HCT116 (cell line): ENCODE measurements at places on chromosomes 13 and 19. TPM values are rescaled to one million over a fixed set of nuclear protein-coding genes. Genes with fewer than 3 reads are reported as not detected.

DNA sequence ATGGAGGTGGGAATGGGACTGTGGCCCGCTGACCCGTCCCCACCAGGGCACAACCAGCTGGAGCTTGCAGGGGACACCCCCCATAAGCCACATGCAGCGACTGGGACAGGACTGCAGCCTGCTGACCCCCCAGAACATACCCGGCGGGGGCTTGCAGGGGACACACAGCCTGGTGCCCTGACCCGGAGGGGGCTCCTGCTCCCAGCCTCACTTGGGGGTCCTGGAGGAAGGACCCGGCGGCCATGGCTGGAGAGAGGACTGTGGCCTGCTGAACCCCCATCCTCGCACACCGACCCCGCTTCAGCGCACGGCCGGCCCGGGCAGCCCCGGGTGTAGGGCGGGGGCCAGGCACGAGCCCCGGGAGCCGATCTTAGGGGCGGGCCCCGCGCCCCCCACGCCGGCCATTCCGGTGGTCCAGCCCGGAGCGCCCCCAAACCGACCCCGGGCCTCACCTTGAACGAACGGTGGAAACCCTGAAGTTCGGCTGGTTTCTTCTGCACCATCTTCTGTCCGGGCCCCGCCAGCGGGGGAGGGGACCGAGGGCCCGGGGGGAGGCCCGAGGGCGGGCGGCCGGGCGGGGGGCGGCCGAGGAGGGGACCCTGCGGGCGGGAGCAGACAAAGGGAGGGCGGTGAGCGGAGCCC is 574 bp downstream of the MKNK2 start:
- peak overlapping the region; percentile 92 for H3K4me3 ChIP-seq
- peaks cover 67% of the 10 kb centered on the region for H3K4me1 ChIP-seq
- H3K27ac ChIP-seq: peak overlapping the region; percentile 85
- H3K27me3 ChIP-seq: no peaks in the 10 kb centered on the region

- H3K4me3 ChIP-seq: no peak overlapping the region
- peaks cover 18% of the 10 kb centered on the region; the same call in 1 of the 2 replicates for H3K36me3 ChIP-seq
- no peaks in the 10 kb centered on the region for H3K4me1 ChIP-seq
- no peak for DNase-seq
Measured at GRCh38 chr13:112842343-112842856, 126.6 kb upstream of the MCF2L start.

DNA sequence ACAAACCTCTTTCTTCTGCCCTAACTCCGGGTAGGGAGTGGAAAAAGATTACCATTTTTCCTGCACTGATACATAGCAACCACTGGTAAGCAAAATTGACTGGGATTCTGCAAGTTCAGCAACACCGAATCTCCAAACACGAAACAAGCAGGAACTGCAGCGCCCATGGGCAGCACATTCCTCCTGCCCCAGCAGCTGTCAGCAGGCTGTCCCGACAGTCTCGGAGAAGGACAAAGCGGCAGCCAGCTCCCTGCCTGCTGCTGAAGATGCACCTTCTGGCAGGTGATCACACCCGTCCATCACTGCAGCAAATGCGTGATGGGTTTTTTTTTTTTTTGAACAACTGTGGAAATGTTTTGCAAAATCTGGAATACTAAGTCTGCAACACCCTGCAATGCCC is 6.7 kb downstream of the TMTC4 start:
- H3K4me3 ChIP-seq: no peak overlapping the region
- H3K4me1 ChIP-seq: peaks cover under 1% of the 10 kb centered on the region; the same call in 1 of the 2 replicates
- H3K27me3 ChIP-seq: no peaks in the 10 kb centered on the region
- H3K27ac ChIP-seq: no peak overlapping the region

Gene LILRB2
- total RNA-seq: not detected

Gene ZNF320
- total RNA-seq: 9.2 TPM

DNA sequence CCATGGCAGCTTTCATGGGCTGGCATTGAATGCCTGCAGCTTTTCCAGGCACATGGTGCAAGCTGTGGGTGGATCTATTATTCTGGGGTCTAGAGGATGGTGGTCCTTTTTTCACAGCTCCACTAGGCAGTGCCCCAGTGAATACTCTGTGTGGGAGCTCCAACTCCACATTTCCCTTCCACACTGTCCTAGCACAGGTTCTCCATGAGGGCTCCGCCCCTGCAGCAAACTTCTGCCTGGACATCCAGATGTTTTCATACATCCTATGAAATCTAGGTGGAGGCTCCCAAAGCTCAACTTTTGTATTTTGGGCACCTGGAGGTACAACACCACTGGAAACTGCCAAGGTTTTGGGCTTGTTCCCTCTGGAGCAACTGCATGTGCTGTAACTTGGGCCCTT is 450.6 kb downstream of the LMO7 start:
- H3K27ac ChIP-seq: no peak overlapping the region
- no peak overlapping the region for H3K4me3 ChIP-seq
- no peak for DNase-seq
- H3K4me1 ChIP-seq: no peaks in the 10 kb centered on the region
- H3K27me3 ChIP-seq: no peaks in the 10 kb centered on the region

Gene RNF113B
- not detected for total RNA-seq

DNA sequence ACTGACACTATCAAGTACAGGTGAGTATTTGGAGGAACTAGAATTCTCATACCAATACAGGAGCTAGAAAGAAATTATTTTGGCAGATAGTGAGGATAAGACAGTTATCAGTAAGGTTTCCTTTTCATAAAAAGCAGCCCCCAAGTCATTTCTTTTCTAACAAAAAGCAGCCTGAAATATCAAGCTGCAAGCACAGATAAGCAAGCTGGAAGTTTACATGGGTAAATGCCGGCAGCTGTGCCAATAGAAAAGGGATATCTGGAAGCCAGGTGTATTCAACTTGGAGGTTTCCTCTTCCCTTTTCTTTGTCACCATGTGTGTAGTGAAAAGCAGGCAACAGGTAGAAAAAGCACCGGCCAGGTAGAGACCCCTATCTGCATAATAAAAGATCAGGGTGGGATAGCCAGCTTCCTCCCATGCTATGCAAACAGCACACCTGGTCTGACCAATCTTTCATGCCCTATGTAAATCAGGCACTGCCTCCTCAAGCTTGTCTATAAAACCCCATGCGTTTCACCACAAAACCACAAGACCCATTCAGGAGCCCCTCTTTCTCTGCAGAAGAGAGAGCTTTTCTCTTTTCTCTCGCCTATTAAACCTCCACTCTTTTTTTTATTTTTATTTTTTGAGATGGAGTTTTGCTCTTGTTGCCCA is 22.9 kb downstream of the CYP4F2 start:
- no peak for DNase-seq
- no peaks in the 10 kb centered on the region for H3K36me3 ChIP-seq
- H3K4me3 ChIP-seq: no peak overlapping the region
- H3K27me3 ChIP-seq: no peaks in the 10 kb centered on the region
- peaks cover 17% of the 10 kb centered on the region for H3K4me1 ChIP-seq

GRCh38 chr13:75812751-75813181 is 176.6 kb downstream of the LMO7 start:
- H3K27me3 ChIP-seq: no peaks in the 10 kb centered on the region
- DNase-seq: no peak
- H3K27ac ChIP-seq: no peak overlapping the region

GRCh38 chr13:93446238-93446637 is 219.6 kb downstream of the GPC6 start:
- H3K27me3 ChIP-seq: no peaks in the 10 kb centered on the region
- no peak overlapping the region for H3K27ac ChIP-seq
- H3K4me3 ChIP-seq: no peak overlapping the region
- no peaks in the 10 kb centered on the region for H3K36me3 ChIP-seq

Gene SCN1B
- total RNA-seq: 6.6 TPM

Gene GZMM
- 0.59 TPM for total RNA-seq

Gene CGB2
- 5.0 TPM for total RNA-seq

GRCh38 chr19:1074544-1075283 is 7.7 kb downstream of the ARHGAP45 start:
- no peaks in the 10 kb centered on the region for H3K27me3 ChIP-seq
- no peak for DNase-seq
- H3K36me3 ChIP-seq: no peaks in the 10 kb centered on the region
- H3K4me3 ChIP-seq: peak overlapping the region; percentile 32
- peak overlapping the region; percentile 50 for H3K27ac ChIP-seq

- no peak overlapping the region for H3K4me3 ChIP-seq
- DNase-seq: no peak
- peaks cover 10% of the 10 kb centered on the region; the same call in 1 of the 2 replicates for H3K36me3 ChIP-seq
- H3K4me1 ChIP-seq: peaks cover 16% of the 10 kb centered on the region
- H3K27ac ChIP-seq: no peak overlapping the region
Measured at GRCh38 chr19:51693819-51694218, 689 bp downstream of the SPACA6 start.

DNA sequence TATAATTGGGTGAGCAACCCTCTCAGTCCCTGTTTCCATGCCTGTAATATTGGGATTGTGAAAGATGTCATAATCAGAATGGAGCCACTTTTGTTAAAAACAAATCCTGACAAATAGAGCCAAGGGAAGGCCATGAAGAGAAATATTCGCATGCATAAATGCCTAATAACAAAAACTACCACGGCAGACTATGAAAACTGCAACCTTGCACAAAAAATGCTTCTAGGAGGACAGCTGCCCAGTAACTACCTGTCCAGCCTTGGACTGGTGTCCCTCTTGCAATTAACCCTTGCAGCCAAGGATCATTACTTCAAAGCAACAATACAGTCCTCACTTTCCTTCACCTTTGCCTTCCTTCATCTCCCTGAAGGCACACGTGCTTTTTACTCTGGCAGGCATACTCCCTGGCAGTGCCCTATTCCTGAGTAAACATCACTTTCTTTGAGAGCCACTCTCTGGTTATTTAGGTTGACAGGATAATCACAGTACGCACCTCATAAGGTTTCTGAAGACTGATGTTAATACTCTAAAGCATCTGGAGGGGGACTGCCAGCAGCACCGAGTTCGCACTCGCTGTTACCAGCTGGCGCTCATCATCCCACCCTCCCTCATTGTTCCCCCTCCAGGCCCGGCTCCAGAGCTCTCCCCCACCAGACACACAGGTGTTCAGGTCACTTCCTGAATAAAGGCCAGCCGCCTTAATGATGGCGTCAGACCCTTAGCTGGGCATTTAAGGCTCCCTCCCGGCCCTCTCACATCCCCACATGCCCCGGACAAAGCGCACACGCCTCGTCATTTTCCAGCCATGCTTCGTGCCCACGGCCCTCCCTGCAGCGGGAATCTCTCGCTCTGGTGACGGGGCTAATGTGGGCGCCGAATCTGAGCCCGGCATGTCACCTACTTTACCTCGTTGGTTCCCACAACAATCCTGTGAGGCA is 57.3 kb downstream of the CDADC1 start:
- DNase-seq: no peak
- no peak overlapping the region for H3K4me3 ChIP-seq
- H3K27ac ChIP-seq: no peak overlapping the region
- H3K4me1 ChIP-seq: peaks cover 20% of the 10 kb centered on the region
- no peaks in the 10 kb centered on the region for H3K27me3 ChIP-seq

Gene RGL3
- total RNA-seq: 99.2 TPM

DNA sequence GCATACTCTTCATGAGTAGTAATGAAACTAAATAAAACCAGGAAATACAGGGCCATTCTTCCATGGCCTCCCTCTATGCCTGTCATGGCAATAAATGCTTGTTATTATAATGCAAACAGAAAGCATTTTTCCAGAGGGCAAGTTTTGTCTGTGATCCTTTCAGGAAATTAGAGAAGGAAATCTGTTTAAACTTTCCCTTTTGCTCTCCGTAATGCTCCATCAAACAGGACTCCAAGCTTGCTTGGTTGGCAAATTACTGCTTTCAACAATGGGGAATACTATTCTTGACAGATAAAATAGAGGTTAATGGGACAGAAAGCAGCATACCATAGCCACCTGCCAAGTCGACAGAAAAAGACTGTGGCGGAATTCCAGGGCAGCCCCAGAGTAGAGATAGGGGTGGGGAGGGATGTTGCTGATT is 252.5 kb downstream of the LHFPL6 start:
- no peak for DNase-seq
- H3K27ac ChIP-seq: no peak overlapping the region
- H3K36me3 ChIP-seq: no peaks in the 10 kb centered on the region
- no peak overlapping the region for H3K4me3 ChIP-seq

Gene NOSIP
- total RNA-seq: 133 TPM

GRCh38 chr19:1274852-1275259 is 474 bp upstream of the FAM174C start:
- no peak for DNase-seq
- H3K27ac ChIP-seq: peak overlapping the region; percentile 100
- H3K27me3 ChIP-seq: no peaks in the 10 kb centered on the region
- H3K36me3 ChIP-seq: peaks cover 27% of the 10 kb centered on the region
- peak overlapping the region; percentile 84 for H3K4me3 ChIP-seq

Gene JUND
- total RNA-seq: 221 TPM

Gene ATP1A3
- total RNA-seq: 34.7 TPM

- H3K36me3 ChIP-seq: no peaks in the 10 kb centered on the region
- H3K4me3 ChIP-seq: no peak overlapping the region
- DNase-seq: no peak
- no peaks in the 10 kb centered on the region for H3K27me3 ChIP-seq
Measured at GRCh38 chr13:66805657-66806056, 424.5 kb downstream of the PCDH9 start.

Gene SLC5A5
- total RNA-seq: 0.59 TPM

Gene TSHZ3
- 0.05 TPM for total RNA-seq

DNA sequence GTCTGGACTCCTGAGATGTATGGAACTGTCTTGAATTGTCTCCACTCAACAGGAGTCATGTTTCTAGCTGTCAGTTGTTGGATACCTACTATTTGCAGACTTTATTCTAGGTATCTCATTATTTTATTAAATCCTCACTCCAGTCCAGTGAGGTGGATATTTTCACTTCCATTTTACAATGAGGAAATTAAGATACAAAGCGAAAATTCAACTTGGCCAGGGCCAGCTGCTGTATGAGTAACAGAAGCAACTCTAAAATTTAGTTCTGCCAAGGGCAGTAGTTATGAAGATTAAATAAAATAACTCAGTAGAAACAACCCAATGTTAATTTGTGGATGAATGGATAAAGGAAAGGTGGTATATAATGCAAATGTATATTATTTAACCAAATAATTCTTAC is 12.6 kb upstream of the NDFIP2 start:
- no peak for DNase-seq
- H3K27ac ChIP-seq: no peak overlapping the region
- no peaks in the 10 kb centered on the region for H3K36me3 ChIP-seq
- H3K4me3 ChIP-seq: no peak overlapping the region

- H3K36me3 ChIP-seq: no peaks in the 10 kb centered on the region
- DNase-seq: peak; percentile 34
- peak overlapping the region; percentile 67 for H3K4me3 ChIP-seq
- no peaks in the 10 kb centered on the region for H3K27me3 ChIP-seq
- peaks cover 17% of the 10 kb centered on the region for H3K4me1 ChIP-seq
Measured at GRCh38 chr19:49056101-49056901, 1.2 kb downstream of the CGB7 start.

GRCh38 chr13:27117952-27118351 is 53.7 kb downstream of the USP12 start:
- H3K27me3 ChIP-seq: no peaks in the 10 kb centered on the region
- H3K27ac ChIP-seq: no peak overlapping the region
- H3K4me1 ChIP-seq: no peaks in the 10 kb centered on the region

Gene SYT3
- 4.6 TPM for total RNA-seq
